ENCODE measurements at places on chromosomes 5 and 9.
A peak's percentile ranks its signal among the peaks of the same experiment; 100 is the strongest.

DNA sequence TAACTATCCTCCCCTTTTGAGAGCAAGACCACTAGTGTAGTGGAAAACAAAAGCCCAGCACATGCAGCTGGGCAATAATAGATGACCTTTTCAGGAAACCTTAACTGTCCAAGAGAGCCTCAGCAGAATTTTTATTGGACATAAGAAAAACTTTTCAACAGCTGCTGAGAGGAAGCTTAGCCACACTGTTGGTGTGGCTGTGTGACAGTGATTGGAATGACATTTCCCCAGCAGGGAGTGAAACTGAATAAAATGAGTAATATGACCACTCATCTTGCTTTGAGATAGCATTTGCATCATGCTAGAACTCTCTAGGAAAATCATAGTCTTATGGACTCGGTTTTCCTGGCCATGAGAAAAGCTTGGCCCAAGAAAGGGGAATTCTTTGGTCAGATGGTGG is 687.8 kb downstream of the SLCO4C1 start:
- DNase-seq = no peak

DNA sequence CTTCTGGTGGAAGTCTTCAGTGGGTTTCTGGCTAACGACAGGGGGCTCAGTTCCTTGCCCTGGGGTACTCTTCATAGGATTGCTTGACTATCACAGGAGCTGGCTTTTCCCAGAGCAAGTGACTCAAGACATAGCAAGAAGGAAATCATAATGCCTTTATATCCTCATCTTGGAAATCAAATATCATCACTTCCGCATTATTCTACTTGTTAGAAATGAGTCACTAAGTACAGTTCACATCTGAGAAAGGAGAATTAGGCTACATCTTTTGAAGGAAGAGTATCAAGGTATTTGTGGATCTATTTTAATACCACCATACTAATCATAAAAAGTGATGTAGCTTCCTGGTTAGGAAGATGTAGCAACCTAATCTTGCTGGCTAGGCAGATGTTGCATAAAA is 148.2 kb upstream of the RAI14 start:
- DNase-seq = no peak

GRCh38 chr5:91420879-91421278 is 37.8 kb upstream of the ARRDC3 start:
- DNase-seq = no peak

- no peak for DNase-seq
These were observed 131.0 kb downstream of the ADAMTS16 start for GRCh38 chr5:5270958-5271785.

- no peak for DNase-seq
These were observed 4.3 kb upstream of the RNF183 start for GRCh38 chr9:113307396-113307975.

GRCh38 chr9:105608721-105609598 is 51.0 kb downstream of the FKTN start:
- no peak for DNase-seq

GRCh38 chr5:81575924-81576323 is 175.0 kb downstream of the SSBP2 start:
- DNase-seq = no peak

- DNase-seq = no peak
These were observed 964 bp upstream of the COL5A1 start for GRCh38 chr9:134640506-134641172.

GRCh38 chr5:177427211-177427822 is 841 bp downstream of the GRK6 start:
- DNase-seq = peak; percentile 32

GRCh38 chr9:136247947-136248637 is 2.5 kb upstream of the QSOX2 start:
- no peak for DNase-seq

GRCh38 chr9:69412741-69413150 is 87.7 kb downstream of the ENTREP1 start:
- DNase-seq = peak; percentile 9

DNA sequence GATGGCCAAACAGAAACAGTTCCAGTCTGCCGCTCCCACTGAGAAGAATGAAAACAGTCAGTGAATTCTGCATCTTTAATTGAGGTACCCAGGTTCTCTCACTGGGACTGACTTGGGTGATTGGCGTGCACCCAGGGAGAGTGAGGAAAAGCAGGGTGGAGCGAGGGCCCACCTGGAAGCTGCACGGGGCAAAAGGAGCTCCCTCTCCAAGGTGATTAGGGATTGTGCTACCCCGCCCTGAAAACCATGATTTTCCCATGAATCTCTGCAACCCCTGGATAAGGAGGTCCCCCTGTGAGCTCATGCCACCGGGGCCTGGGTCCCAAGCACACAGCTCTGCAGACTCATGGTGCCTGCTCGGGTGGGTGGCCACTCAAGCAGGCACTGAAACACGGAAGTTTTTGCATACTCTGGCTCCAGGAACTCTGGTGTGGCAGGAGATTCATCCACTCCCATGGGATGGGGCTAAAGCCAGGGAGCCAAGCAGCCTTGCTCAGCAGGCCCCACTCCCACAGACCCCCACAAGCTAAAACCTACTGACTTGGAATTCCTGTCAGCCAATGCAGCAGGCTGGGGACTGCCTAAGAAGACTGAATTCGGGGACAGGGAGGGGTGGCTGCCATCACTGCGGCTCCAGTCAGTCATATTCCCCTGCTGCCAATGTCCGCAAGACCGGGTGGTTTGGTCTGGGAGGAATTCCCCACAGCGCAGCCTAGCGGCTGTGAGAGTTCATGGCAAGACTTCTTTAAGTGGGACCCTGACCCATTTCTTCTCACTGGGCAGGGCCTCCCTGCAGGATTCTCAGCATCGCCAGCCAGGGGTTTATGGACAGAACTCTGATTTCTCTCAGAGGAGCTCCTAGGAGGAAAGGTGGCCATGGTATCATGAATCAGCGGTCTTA is 652.2 kb upstream of the RGMB start:
- DNase-seq = no peak

DNA sequence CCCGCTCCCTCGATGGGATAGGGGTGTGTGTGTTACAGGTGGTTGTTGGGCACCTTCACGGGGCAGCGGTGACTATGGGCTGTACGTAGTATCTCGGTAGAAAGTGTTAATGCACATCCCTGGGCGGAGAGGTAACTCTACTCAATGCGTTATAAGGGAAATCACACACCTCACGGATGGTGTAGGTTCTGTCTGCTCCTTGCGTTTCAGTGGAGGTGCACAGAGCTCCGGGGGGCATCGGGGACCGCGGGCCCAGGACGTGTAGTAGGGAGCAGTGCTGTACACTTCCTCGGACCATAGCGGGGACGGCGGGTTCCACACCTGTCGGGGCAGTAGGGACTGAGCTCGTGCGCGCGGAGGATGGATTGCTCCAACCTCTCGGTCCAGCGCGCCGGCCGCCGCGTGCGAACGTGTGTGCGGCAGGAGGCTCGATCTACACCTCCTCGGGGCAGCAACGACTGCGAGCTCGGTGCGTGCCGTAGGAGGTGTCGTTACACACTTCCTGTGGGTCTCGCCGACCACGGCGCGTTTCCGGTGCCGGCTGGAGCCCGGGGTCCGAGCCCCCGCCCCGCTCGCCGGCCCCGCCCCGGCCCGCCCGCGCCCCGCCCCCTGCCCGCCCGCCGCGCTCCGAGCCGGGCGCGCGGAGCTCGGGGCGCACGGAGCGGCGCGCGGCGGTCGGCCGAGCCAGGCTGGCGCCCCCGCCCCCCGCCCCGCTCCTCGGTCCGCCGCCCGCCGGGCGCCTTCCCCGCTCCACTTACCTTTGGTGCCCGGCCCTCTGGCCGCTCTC is at the start of gene KIAA1958:
Gene KIAA1958, plus strand, starts transcription at position 607 of the 787 bp plus-strand sequence. CDS start 87,254 bp downstream, outside the sequence.
- peak; percentile 93 for DNase-seq

GRCh38 chr9:10999646-11000045 is 386.8 kb upstream of the PTPRD start:
- no peak for DNase-seq

DNA sequence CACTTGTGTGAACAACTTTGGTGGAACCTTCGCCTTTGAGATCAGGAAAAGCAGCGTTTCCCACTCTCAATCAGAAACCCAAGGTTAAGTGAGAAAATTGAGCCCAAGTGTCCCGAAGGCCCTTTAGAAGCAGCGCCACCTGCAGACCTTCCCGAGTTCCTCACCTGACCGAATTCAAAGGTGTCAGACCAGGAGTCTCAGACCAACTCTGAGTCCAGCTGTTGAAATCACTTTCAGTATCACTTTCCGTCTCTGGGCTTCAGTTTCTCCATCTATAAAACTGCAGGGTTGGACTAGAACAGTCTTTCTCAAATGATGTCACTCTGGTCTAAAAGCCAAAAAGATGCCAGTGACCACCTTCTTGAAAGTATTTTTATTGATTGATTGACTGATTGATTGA is 31.7 kb upstream of the GRHPR start:
- peak; percentile 45 for DNase-seq

GRCh38 chr9:115730396-115730795 is 423.2 kb upstream of the PAPPA start:
- no peak for DNase-seq

DNA sequence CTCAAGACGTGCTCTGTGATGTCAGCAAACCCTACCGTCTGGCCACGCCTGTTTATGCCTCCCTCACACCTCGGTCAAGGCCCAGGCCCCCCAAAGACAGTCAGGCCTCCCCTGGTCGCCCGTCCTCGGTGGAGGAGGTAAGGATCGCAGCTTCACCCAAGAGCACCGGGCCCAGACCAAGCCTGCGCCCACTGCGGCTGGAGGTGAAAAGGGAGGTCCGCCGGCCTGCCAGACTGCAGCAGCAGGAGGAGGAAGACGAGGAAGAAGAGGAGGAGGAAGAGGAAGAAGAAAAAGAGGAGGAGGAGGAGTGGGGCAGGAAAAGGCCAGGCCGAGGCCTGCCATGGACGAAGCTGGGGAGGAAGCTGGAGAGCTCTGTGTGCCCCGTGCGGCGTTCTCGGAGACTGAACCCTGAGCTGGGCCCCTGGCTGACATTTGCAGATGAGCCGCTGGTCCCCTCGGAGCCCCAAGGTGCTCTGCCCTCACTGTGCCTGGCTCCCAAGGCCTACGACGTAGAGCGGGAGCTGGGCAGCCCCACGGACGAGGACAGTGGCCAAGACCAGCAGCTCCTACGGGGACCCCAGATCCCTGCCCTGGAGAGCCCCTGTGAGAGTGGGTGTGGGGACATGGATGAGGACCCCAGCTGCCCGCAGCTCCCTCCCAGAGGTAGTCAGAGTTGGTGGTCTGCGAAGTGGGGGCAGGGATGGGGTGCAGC is 103.2 kb downstream of the PPARGC1B start:
- no peak for DNase-seq

- DNase-seq = no peak
These were observed 49.8 kb downstream of the EBF1 start for GRCh38 chr5:159049844-159050315.

GRCh38 chr9:101307051-101307450 is 77.8 kb downstream of the BAAT start:
- no peak for DNase-seq

GRCh38 chr9:99345942-99346341 is 123.9 kb downstream of the SEC61B start:
- no peak for DNase-seq

DNA sequence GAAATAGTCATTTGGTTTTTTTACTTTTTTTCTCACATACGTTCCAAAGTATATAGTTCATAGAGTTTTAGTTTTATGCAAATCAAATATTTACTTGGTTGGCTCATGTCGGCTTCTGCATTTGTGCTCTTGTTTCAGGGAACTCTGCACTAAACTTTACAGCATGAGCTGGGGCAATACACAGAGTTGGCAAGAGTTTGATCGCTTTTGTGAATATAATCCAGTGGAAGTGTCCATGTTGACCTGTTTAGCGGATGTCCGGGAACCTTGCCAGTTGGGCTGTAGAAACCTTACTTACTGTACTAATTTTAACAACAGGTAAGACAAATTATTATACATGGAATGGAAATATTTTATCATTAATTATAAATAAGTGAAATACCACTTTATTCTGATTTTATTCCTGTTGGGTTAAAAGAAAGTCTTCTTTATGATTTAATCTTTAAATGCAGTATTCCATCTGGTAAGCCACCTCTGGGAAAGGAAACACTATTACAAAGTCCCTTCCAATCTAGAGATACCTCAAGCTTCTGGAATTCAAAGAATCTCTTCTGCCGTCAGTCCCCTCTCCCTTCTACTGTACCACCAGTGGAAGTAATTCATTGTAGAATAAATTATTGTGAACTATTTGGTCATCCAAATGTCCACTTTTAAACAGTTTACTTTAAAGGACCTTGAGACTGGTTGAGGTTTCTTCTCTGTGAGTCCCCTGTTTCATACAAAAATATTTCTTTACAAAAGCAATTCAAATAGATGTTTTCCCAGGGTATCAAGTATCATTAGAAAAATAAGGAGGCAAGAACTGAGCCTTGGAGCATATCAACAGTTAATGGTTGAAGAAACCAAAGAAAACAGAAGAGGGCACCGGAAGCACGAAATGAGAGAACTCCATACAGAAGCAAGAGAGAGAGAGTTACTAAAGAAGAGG is 45.2 kb upstream of the GLIPR2 start:
- no peak for DNase-seq

DNA sequence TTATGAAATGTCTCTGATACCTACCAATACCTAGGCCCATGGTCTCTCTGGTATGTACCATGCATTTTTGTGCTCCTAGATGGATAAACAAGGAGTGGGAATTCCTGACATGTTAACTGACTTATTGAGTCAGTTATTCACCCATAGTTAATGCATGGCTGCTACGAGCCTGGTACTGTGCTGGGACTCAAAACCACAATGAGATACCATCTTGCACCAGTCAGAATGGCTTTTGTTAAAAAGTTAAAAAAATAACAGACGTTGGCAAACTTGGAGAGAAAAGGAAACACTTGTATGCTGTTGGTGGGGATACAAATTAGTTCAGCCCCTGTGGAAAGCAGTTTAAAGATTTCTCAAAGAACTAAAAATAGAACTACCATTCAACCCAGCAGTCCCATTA is 293.8 kb downstream of the OSTF1 start:
- DNase-seq = no peak

DNA sequence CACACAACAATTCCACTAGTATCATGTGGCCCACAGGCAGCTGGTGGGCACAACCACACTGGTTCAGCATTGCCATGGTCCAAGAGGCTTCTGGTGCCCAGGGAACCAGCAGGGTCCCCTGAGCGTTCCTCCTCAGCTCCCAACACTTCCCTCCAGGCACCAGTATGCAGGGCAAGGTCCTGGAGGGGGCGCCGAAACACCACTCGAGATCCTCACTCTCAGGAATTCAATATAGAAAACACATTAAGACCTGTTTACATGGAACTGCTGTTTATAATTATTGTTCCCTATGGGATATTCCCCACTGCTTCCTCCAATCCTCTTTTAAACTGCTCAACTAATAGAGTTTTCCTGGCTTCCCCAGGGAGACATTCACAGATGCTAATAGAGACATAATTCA is 91.9 kb upstream of the GABRP start:
- DNase-seq = no peak

GRCh38 chr9:101702257-101702656 is 36.2 kb downstream of the GRIN3A start:
- DNase-seq = no peak

GRCh38 chr5:56964173-56964572 is 12.2 kb upstream of the MIER3 start:
- no peak for DNase-seq

DNA sequence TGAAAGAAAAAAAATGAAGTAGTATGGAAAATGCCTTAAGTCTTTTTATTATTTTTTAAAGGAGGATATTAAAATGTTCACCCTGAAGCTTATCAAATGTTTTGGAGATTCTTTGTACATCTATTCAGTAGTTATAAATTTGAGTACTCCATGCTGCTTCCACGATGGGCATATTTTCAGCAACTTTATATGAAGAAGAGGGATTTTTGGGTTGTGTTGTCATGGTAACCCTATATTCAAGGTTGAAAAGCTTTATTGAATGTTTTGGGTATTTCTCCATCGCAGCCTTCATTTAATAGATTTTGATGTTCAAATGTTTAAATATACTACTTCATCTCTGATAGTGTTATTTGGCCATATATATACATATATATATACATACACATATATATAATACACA is 557.5 kb downstream of the CAAP1 start:
- no peak for DNase-seq

Data from stimulated activated CD4-positive, alpha-beta T cell treated with anti-CD3 and anti-CD28 coated beads, Interleukin-15, amount 100 ng/mL, for 24 hours (primary cell).